Islet precursor cell (in vitro differentiated cells): ENCODE measurements at places on chromosomes 4 and X.

DNA sequence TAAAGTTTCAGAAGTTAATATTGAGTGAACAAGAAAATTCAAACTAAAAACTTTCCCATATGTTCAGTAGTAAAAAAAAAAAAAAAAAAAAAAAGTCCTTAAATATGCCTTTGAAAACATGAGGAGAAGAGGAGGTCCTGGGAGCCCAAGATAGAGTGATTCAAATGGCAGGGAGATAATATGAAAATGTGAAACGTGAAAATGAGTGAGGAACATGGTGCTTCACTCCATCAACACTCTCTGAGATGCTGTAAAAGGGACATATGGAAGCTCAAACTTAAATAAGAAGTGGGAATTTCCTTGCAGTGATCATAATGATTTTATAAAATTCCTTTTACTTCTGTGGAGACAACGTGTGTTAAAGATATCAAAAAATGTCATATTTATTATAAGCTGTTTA is 423.9 kb downstream of the PABPC4L start:
- no peak for DNase-seq

DNA sequence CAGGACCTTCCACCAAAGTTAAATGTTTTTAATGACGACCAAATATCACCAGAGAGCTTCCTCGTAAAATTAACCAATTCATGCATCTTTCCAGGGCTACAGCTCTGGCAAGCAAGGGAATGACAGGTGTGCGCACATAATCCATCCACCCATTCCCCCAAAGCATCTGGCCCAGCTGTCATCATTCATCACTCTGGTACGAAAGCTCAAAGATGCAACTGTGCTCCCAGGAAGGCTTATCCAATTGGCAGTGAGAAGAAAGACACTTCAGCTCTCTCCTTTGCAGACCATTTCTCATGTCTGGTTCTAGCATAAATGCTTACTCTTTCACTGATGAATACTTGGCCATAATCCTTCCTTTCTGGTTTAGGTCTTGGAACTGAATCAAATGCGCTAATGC is 139.2 kb downstream of the NSUN7 start:
- DNase-seq: no peak

GRCh38 chrX:71102292-71102691 is 4.2 kb downstream of the CXorf65 start:
- no peak for DNase-seq

- no peak for DNase-seq
Observed at GRCh38 chr4:169627307-169627706, 6.9 kb downstream of the CLCN3 start.

- no peak for DNase-seq
Observed at GRCh38 chr4:26351685-26352084, 30.9 kb downstream of the RBPJ start.

DNA sequence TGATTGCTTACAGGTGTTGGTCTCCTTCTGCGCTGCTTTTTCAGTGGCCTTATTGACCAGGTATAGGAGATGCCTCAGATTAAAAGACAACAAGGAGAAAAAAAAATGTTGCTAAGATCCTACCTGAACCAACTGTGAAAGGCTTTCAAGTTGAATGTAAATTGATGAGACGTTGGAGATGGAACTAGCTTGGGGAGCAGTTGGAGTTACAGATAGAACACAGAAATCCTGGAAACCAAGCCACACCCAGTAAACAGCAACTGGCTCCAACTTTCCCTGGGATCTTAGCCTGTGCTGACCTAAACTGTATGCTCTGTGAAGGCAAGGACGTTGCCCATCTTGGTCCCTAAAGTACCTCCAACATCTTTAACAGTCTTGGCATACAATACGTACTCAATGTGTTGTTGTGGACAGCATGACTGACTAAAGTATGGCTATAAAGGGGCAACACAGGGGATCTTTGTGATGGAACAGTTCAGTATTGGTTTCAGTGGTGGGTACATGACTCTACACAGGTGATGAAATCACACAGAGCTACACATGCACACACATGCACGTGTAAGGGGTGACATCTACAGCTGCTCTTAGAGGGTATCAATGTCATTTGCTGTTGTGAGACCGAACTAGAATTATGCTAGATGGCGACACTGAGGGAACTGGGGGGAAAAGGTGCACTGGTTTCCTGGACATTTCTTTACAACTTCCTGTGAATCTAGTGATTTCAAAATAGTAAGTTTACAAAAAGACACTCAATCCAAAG is 22.3 kb downstream of the GAB3 start:
- no peak for DNase-seq
